Psoas muscle (tissue), 8 donors: ENCODE measurements at places on chromosomes 6 and 20. TPM values are rescaled to one million over a fixed set of nuclear protein-coding genes. Genes with fewer than 3 reads are reported as not detected.
A peak's percentile ranks its signal among the peaks of the same experiment; 100 is the strongest.

DNA sequence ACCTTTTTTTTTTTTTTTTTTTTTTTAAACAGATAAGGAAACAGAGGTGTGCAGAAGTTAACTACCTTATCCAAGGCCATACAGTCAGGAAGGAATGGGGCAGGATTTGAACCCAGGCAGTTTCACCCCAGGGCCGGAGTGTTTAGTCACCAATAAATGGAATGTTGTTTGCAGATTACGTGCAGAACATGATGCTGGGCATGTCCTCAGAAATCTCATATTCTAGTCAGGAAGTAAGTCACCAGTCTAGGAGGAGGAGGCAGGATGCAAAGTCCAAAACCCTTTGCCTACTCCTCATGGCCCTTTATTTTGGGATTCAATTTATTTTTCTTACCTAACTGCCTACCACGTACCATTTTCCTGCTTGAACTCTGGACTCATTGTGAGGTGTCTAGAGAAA lies 57.1 kb upstream of the LRRC1 start:
- DNase-seq, result no peak

GRCh38 chr6:25835442-25836283 lies 3.8 kb upstream of the SLC17A1 start:
- no peak for DNase-seq

- DNase-seq, result no peak
Observed at GRCh38 chr6:9523462-9523861, 891.4 kb downstream of the TFAP2A start.

- no peak for DNase-seq
Observed at GRCh38 chr6:154468760-154469159, 41.7 kb downstream of the CNKSR3 start.

DNA sequence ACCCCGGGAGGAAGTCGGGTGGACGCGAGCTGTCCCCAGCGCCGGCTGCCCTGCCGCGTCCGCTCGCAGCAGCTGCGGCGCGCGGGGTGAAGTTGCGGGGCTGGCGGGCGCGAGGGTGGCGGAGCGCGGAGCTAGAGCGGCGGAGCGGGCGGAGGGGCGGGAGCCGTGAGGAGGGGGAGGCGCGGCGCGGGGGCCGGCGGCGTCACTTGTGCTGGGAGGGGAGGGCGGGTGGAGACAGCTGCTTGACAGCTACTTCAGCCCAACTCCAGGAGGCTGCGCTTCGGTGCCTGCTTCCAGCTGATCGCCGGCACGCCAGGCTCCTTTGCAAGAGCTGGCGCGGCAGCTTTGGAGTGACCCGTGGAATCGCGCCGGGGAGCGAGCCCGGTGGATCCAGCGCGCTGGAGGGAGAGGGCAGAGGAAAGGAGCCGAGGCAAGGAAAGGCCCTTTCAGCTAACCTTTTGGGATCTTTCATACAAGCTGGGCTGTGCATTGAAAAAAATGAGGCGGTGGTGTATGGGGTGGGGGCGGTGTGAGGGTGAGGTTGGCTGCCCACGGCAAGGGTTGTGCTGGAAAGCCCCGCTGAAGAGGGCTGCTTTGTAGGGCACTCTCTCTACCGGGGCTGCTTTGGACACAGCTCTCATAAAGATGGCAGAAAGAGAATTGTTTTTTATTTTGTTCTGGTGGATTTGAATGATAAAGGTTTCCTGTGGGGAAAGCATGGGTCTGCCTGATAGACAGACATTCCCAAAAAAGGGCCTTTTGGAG lies 24.6 kb downstream of the RIPOR2 start:
- peak; percentile 66 for DNase-seq

DNA sequence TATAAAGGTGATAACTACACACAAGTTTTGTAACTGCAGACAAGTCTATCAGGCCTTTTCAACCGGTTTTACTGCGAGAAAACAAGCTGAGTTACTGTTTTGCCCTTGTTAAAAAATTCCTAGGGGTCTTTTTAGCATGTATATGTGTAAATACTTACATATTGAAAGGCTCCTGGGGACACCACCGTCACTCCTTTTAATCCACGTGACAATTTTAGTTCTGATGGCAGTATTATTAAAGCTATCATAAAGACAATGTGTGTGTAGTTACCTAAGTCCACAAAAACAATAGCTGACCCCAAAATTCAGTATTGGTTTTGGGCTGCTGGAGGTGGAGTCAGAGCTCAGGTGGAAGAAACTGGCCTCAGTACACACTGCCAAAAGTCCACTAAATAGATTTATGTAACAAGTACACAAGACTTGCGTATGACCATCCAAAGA lies 41.3 kb upstream of the HFE start:
- DNase-seq, result no peak

GRCh38 chr6:43716099-43716498 lies 28.5 kb upstream of the MRPS18A start:
- peak; percentile 72 for DNase-seq

DNA sequence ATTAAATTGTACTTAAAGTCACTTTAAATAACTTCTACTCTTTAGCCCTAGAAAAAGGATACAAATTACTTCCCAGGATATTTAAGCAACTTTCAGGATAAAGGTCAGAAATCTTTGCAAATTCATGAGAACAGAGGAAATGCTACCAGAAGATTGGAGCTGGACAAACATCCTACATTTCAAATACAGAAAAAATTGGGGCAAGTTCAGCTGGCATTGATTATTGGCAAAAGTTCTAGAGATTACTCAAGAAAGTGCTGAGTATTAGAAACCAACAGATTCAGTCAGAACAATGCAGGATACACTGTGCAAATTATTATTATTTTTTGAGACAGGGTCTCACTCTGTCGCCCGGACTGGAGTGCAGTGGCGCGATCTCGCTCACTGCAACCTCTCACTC lies 6.0 kb downstream of the SLC22A23 start:
- no peak for DNase-seq

Gene CDH4
- 0.32 TPM for total RNA-seq

Gene SNRPB
- total RNA-seq, result 114 TPM

GRCh38 chr6:160355001-160355400 lies 6.8 kb downstream of the SLC22A3 start:
- no peak for DNase-seq

Gene SMLR1
- not detected for total RNA-seq

Gene MDFI
- 1.3 TPM for total RNA-seq

Gene CNPY3
- 11.9 TPM for total RNA-seq

- DNase-seq, result no peak
Observed at GRCh38 chr6:29617782-29618554, 15.0 kb downstream of the GABBR1 start.

- no peak for DNase-seq
Observed at GRCh38 chr6:133553652-133554051, 312.5 kb downstream of the EYA4 start.

- DNase-seq, result no peak
Observed at GRCh38 chr6:122124908-122125307, 274.5 kb upstream of the HSF2 start.

DNA sequence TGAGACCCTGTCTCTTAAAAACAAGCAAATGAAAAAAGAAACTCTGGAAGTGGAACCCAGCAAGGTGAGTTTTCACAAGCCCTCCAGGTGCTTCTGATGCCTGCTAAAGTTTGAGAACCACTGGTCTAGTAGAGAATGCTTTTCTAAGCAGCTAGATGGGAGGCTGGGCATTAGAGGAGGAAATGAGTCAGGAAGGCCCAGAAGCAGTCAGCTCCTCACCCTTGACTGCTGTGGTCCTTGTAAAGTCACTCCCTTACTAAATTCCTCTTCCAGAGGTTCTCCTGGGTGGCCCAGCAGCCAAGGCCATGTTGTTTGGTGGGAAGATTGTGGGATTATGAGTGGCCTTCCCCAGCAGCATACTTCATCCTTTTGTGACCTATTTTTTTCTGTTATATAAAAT lies 52.0 kb upstream of the FYN start:
- DNase-seq, result no peak

GRCh38 chr20:32560989-32561830 lies 23.9 kb downstream of the NOL4L start:
- DNase-seq, result no peak

Gene SLC26A8
- not detected for total RNA-seq

Gene KCNG1
- total RNA-seq, result not detected

GRCh38 chr6:13604135-13604534 lies 11.0 kb upstream of the NOL7 start:
- DNase-seq, result no peak

Gene ZNF165
- 0.30 TPM for total RNA-seq

GRCh38 chr20:38245753-38246152 lies 14.8 kb downstream of the KIAA1755 start:
- DNase-seq, result no peak

DNA sequence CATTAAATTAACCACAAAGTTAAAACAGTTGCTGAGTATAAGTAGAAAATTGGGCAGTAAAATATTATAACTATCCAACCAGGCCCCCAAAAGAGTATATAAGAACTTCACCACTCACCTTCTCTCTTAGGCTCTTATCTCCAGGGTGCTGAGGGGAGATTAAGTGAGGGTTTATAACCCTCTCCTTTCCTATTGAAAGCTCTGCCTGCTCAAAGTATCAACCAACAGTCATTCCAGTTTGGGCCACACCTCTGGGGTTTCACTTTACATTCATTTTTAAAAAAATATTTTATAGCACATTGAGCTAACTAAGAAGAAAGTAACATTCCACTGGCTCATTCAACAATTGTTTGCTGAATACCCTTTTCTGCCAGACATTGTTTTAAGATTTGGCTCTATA lies 22.1 kb downstream of the GSTA4 start:
- DNase-seq, result no peak

DNA sequence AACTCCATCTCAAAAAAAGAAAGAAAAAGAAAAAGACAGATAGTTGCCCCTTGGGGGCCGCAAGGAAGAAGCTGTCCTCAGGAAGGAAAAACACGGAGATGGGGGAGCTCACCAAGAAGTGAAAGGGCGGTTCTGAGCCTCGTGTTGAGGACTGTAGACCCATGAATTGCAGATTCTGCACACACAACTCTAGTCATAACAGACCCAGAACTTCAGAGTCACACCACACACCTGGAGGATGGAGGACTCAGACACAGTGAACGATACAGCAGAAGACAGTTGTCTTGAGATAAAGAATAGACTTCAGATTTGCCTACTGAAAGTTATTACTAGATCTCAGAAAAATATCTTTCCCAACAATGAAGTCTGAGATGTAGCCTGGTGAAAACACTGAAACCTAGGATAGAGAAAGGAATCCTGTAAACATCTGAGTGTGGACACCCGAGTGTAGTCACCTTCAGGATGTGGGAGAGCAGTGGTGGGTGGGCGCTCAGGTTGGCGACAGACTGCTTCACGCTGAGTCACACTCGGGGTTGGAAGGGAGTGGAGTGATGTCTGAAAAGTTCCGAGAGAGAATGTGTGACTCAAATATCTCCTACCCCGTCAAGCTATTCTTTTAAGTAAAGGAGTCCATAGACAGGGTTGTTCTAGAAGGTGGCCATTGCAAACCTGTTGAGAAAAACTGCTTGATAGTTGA lies 88.1 kb downstream of the MAP3K4 start:
- no peak for DNase-seq

DNA sequence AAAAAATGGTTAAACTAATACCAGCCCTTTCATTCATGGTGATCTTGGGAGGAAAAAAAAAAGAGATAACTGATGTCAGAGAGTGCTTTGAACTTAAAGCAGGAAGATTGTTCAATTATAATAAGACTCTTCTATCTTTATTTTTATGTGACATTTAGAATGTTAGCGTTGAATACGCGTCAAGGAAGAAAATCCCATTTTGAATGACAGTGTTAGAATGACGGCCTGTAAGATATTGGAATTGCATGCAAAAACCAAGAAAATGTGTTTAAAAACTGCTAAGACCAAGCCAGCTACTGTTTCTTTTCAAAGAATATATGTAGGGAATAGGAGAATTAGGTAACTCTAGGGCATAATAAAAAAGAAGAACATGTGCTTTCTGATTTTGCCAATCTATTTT lies 123.0 kb downstream of the CARMIL1 start:
- no peak for DNase-seq

GRCh38 chr20:48463096-48463720 lies 364.6 kb downstream of the PREX1 start:
- no peak for DNase-seq

Gene SEMG1
- total RNA-seq, result not detected

GRCh38 chr6:111843347-111844147 lies 29.7 kb downstream of the FYN start:
- no peak for DNase-seq

GRCh38 chr6:39088331-39088730 lies 26.7 kb downstream of the SAYSD1 start:
- DNase-seq, result no peak

- no peak for DNase-seq
Observed at GRCh38 chr20:3727401-3728021, 5.0 kb upstream of the HSPA12B start.

DNA sequence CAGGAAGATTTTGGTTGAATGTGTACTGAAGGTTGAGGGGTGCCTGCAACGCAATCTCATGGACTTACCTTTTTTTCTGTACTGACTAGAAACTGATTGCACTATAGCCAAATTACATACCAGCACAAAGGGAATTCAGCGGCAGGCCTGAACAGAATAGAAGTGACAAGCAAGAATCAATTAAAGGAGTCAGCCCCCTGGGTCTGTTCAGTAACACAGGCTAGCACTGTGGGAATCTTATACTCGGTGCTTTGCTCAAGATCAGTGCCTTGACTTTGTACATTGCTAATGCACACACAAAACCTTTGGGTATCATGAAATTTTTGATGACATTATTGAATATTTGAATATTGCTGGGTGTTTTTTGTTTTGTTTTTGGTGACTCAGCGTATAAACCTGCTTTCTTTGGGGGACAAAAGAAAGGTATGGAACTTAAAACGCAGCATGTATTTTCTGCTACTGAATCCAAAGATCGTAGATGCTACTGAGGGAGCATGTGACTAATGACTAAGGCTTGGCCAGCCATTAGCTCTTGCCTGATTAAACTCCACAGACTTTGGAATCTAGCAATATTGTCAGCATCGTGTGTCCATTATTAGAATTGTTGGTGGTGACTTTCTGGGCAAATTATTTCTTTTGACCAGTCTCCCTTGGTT lies 236.6 kb downstream of the ARID1B start:
- no peak for DNase-seq

- no peak for DNase-seq
Observed at GRCh38 chr6:159513914-159514313, 179.1 kb downstream of the SOD2 start.

- no peak for DNase-seq
Observed at GRCh38 chr6:138239774-138240173, 21.5 kb upstream of the PBOV1 start.

Gene THBS2
- 3.3 TPM for total RNA-seq

DNA sequence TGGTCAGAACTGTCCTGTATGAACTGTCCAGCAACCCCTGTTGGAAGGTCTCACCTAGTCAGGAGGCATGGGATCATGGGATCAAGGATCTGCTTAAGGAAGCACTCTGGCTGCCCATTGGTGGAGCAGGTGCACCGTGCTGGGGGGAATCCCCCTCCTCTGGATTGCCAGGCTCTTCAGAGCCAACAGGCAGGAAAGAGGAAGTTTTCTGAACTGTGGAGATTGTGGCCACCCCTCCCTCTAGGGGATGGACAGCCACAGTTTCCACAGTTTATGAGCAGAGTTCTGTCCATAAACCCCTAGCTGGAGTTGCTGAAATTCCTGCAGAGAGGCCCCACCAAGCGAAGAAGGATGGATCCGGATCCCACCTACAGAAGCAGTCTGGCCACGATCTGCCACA lies 13.0 kb upstream of the HLA-DQB1 start:
- no peak for DNase-seq

- no peak for DNase-seq
Observed at GRCh38 chr6:105243487-105243886, 63.7 kb upstream of the POPDC3 start.

Gene CDSN
- not detected for total RNA-seq
